ENCODE measurements at places on chromosomes 2 and 18. TPM values are rescaled to one million over a fixed set of nuclear protein-coding genes. Genes with fewer than 3 reads are reported as not detected.

PSMA8 gene
- not detected for total RNA-seq

ANKRD53 gene
- total RNA-seq = 0.38 TPM

DNA sequence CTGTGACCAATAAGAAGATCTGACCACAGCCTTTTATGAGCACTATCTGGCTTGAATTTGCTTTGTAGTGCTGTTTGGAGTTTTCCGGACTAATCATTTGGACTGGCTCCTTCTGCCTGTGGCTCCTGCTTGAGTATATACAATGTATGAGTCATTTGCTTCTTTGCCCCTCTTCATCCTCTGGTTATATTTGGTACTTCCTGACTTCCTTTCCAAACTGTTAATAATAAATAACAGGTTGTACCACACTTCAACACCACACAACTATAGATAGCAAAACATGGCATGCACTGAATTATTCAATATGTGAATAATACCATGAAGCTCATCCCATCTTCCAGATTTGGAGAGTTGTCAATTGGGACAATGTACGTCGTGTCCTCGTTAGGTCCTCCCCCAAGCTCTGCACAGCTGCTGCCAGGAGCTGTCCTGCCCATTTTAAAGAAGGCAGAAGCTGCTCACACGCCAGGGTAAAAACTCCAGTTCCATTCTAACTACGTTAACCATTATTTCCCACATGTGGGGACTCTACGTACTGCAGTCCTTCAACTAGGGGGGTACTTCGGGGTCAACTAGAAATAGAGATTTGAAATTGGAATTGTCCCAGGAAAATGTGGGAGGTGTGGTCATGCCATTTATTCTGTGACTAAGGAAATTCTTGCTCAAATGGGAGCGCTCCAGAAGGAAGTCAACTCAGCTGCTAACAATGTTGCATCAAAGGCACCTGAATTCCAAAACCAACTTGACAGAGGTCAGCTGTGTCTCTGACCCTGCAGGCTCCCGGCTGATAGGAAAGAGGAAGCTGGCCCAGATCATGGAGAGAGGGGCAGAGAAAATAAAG lies 38.1 kb downstream of the ST8SIA5 start:
- H3K27ac ChIP-seq = no peak overlapping the region
- DNase-seq = no peak
- H3K4me1 ChIP-seq = peaks cover 9% of the 10 kb centered on the region
- H3K27me3 ChIP-seq = no peaks in the 10 kb centered on the region
- no peaks in the 10 kb centered on the region for H3K36me3 ChIP-seq
- no peak overlapping the region for H3K4me3 ChIP-seq

DNA sequence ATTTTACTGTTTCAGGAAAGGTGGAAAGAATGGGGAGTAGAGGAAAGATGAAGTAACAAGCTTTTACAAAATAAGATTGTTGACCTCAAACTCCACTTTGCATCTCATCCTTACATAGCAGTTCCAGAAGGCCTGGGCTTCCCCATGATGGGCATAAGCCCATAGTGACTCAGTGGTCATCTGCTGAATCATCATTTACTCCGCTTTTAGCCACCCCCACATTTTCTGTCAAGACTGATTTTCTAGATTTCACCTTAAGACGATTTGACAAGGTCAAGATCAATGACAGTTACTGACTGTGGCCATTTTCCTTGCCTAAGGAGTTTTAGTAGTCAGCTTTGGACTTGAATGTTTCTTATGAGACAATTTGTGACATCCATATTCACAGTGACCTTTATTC lies 49.4 kb downstream of the PLEKHM3 start:
- no peaks in the 10 kb centered on the region for H3K4me1 ChIP-seq
- DNase-seq = no peak

GRCh38 chr2:85605406-85606115 lies 3.1 kb upstream of the TMEM150A start:
- H3K4me1 ChIP-seq = peaks cover 53% of the 10 kb centered on the region
- DNase-seq = peak; percentile 20
- peak overlapping the region; percentile 70 for H3K27ac ChIP-seq
- peak overlapping the region; percentile 15 for H3K4me3 ChIP-seq
- H3K27me3 ChIP-seq = no peaks in the 10 kb centered on the region

TRABD2A gene
- 6.5 TPM for total RNA-seq

GRCh38 chr2:131056932-131057287 lies 36.4 kb downstream of the FAM168B start:
- H3K36me3 ChIP-seq = peaks cover 71% of the 10 kb centered on the region
- no peak overlapping the region for H3K4me3 ChIP-seq
- no peak for DNase-seq
- no peaks in the 10 kb centered on the region for H3K4me1 ChIP-seq
- H3K27ac ChIP-seq = no peak overlapping the region
- H3K27me3 ChIP-seq = no peaks in the 10 kb centered on the region

GRCh38 chr2:126665483-126665882 lies 9.5 kb downstream of the GYPC start:
- no peaks in the 10 kb centered on the region for H3K36me3 ChIP-seq
- no peaks in the 10 kb centered on the region for H3K27me3 ChIP-seq
- H3K27ac ChIP-seq = no peak overlapping the region
- H3K4me1 ChIP-seq = peaks cover 71% of the 10 kb centered on the region

- no peak for DNase-seq
- H3K27me3 ChIP-seq = no peaks in the 10 kb centered on the region
- no peak overlapping the region for H3K4me3 ChIP-seq
- H3K27ac ChIP-seq = no peak overlapping the region
- H3K36me3 ChIP-seq = no peaks in the 10 kb centered on the region
- H3K4me1 ChIP-seq = no peaks in the 10 kb centered on the region
Observed at GRCh38 chr2:121836611-121837010, 81.2 kb downstream of the TSN start.

DNA sequence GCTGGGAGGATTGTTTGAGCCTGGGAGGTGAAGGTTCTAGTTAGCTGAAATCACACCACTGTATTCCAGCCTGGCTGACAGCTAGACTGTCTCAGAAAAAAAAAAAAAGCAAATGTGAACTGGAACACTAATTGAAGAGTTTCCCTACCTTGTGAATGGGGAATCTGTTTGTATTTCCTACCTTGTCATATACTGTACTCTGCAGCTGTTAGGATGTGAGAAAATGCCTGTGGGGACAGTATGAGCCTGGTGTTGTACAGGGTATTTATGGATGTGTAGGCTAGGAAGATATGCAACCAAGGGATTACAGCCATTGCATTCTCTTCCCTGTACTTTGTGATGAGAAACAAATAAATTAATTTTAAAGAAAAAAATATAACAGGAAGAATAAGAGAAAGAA lies 113.3 kb upstream of the FAM117B start:
- H3K4me3 ChIP-seq = no peak overlapping the region
- peaks cover 49% of the 10 kb centered on the region for H3K36me3 ChIP-seq
- no peaks in the 10 kb centered on the region for H3K27me3 ChIP-seq
- no peak for DNase-seq
- H3K27ac ChIP-seq = no peak overlapping the region

- H3K4me3 ChIP-seq = no peak overlapping the region
- H3K27me3 ChIP-seq = no peaks in the 10 kb centered on the region
- DNase-seq = no peak
Observed at GRCh38 chr2:67290451-67291290, 106.5 kb upstream of the ETAA1 start.

DNA sequence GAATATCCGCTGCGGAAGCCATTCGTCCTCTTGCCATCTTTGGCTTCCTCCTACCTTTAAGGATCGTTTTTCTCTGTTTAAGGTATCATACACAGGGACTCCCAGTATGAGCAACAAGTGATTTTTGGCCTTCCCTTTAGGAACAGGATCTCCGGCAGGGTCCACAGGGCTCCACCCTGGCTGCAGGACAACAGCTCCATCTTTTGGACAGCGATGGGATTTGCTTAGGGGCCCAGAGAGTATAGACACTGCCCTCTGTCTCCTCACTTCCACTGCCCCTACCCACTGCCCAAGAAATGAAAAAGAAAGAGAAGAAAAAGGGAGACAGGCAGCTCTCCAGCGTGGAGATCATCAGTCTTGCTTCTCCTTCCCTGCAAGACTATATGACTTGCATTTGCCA lies 224.5 kb downstream of the UXS1 start:
- H3K27me3 ChIP-seq = no peaks in the 10 kb centered on the region
- no peak for DNase-seq
- no peaks in the 10 kb centered on the region for H3K4me1 ChIP-seq
- no peak overlapping the region for H3K27ac ChIP-seq

DNA sequence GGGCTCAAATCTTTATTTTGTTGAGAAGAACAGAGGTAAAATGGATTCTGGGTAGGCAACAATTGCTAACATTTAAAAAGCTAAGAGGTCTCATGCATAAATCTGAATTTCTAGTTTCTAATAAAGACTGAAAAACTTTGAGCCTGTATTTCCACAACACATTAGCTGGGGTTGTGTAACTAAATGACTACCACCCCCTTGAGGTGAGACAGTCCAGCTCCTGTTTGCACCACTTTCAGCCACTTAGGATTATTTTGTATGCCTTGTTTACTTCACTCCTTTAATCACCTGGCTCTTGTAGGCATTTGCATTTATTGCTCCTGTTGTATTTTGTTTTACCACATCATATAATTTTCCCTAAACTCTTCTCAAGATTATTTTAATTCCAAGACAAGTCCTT lies 376.6 kb downstream of the PTH2R start:
- H3K36me3 ChIP-seq = no peaks in the 10 kb centered on the region
- no peak for DNase-seq
- H3K4me3 ChIP-seq = no peak overlapping the region

DNA sequence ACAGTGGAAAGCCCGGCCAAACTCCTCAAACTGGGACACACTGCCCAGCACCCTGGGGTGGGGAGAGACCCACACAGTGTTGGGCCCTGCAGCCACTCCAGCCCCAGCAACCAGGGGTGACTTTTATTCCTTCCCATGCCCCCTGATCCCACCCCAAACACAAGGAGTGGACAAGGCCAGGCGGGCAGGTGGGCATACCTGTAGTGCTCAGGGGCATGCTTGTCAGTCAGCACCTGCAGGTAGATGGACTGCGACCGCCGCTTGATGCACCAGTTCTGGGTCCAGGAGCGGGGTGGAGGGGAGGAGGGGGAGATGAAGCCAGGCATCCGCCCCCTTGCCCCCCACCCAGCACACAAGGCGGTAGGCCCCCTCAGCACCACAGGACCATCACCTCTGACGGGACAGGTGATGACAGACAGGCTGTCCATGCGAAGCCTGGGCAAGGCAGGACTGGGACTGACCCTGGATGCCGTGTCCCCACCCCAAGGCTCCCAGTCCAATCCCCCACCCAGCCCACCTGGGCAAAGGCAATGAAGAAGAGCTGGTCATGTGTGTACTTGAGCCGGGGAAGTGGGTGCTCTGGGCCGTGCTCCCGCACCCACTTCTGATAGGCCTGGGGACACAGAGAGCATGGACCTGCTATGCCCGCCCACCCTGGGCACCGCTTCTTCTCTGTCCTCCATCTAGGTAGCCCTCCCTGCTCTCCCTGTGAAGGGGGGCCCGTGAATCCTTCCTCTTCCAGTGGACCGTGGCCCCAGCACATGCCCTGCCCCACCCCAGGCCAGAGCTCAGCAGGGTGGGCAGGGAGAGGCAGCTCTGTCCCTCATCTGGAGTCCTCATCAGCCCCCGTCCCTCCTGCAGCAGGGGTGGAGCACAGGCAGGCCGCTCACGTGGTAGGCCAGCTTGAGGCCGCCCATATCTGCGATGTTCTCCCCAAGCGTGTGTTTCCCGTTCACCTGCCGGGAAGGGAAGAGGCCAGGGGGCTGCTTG lies 7.1 kb downstream of the ECEL1 start:
- no peaks in the 10 kb centered on the region for H3K4me1 ChIP-seq
- no peaks in the 10 kb centered on the region for H3K36me3 ChIP-seq
- no peak overlapping the region for H3K4me3 ChIP-seq
- H3K27me3 ChIP-seq = peaks cover 19% of the 10 kb centered on the region
- H3K27ac ChIP-seq = no peak overlapping the region

DNA sequence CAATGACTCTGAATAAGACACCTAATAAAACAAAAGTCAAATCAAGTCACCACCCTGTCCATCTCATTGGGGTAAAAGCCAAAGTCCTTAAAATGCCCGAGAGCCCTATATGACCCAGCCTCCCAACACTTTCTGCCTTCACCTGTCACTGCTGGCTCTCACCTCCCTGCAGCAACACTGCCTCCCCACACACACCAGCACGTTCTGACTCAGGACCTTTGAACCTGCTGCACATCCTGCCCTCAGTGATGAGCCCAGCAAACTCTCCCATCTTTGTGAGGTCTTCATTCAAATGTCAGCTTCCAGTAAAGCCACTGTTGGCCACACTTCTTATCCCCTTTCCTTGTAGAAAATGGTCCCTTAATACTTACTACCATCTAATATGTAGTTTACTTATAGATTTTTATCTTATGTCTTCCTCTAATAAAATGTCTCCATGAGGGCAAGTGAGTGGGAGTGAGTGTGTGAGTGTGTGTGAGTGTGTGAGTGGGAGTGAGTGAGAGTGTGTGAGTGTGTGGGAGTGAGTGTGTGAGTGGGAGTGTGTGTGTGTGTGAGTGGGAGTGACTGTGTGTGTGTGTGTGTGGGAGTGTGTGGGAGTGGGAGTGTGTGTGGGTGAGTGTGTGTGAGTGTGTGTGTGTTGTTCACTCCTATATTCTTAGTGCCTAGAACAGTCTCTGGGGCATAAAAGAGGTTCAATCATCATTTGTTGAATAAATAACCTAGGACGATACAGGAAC lies 504.7 kb downstream of the EIPR1 start:
- H3K27ac ChIP-seq = no peak overlapping the region
- no peaks in the 10 kb centered on the region for H3K27me3 ChIP-seq
- no peak for DNase-seq
- H3K36me3 ChIP-seq = no peaks in the 10 kb centered on the region
- no peaks in the 10 kb centered on the region for H3K4me1 ChIP-seq

SCLY gene
- total RNA-seq = 13.0 TPM

DNA sequence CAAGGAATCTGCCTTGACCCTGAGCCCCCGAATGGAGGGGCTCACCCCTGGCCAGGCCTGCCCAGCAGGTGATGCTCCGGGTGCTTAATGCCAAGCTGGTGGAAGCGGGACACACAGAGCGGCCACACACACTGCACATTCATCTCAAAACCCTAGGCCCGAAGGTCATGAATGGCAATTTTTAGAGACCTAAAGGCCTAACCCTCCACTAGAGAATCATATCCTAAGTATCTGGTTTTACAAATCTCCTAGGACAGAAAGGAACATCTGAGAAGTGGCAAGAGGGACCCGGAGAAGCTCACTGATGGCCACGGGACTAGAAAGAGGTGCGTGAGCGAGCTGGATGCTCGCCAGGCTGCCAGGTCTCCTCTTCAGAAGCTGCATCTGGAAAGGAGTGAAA lies 38.3 kb downstream of the ST3GAL5 start:
- H3K4me3 ChIP-seq = no peak overlapping the region
- peaks cover 61% of the 10 kb centered on the region for H3K36me3 ChIP-seq
- H3K4me1 ChIP-seq = peaks cover 17% of the 10 kb centered on the region
- no peaks in the 10 kb centered on the region for H3K27me3 ChIP-seq

- DNase-seq = no peak
- no peak overlapping the region for H3K4me3 ChIP-seq
- H3K36me3 ChIP-seq = no peaks in the 10 kb centered on the region
- no peaks in the 10 kb centered on the region for H3K4me1 ChIP-seq
Observed at GRCh38 chr2:223032187-223033142, 19.5 kb upstream of the KCNE4 start.

HOXD13 gene
- not detected for total RNA-seq
